ENCODE measurements at places on chromosomes 6 and 20.

GRCh38 chr6:139370283-139370998, 4.0 kb downstream of the CITED2 start:
- no peak for DNase-seq

DNA sequence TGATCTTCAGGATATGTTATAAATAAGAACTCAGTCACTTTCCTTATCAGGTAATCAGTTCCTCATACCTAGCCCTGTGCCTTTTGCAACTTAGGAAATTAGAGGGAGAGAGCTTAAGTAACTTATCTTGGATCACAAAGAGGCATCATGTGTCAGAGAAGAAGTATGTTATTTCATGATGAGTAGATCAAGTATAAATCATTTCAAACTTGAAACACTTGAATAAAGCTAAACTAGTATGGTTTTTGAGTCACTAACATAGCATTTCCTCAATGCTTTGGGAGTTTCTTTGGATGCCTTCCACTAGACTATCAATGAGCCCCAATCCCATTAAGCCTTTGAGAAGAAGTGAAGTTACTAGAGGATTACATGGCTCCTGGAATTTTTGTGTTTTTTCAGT, 102.6 kb upstream of the TNFAIP3 start:
- DNase-seq: no peak

DNA sequence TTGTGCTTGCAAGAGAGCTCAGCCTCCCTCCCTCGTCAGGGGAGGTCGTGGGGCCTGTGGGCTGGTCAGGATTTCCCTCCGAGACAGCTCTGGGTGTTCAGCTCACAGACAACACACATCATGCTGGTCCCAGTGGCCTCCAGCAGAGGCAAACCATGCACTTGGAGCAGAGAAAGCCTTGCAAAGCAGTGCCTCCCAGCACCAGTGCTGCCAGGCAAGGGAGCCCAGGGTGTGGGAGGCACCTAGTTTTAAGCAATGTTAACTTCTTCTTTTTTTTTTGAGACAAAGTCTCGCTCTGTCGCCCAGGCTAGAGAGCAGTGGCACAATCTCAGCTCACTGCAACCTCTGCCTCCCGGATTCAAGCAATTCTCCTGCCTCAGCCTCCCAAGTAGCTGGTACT, 34.0 kb upstream of the INSM1 start:
- DNase-seq: no peak

DNA sequence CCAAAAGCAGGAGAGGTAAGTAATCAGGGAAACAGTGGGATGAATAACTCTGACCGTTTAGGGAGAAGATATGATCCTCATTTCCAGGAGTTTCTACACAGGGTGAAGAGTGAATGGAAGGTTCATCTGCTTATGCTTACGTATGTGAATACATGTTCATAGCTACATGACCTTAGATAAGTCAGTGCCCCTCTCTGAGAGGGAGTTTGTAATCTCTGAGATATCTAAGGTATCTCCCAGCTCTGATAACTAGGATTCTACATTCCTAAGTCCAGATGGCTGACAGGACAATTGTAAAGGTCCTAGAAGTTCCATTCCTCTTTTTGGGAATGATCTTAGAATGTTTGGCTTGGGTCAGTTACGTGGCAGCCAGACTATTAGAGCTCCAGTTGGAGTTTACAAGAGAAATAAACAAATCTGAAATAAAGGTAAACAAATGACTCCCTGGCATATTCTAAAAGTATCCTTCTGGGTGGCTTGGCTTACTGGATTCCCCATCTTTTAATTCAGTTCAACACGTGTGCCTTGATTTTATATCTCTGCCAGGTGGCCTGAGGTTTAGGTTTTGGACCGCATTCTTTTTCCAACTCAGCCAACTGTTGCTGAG, 15.8 kb downstream of the PROCR start:
- DNase-seq: no peak

- DNase-seq: no peak
Observed at GRCh38 chr6:8391934-8392333, 43.4 kb downstream of the SLC35B3 start.

GRCh38 chr20:10309326-10309725, 90.7 kb downstream of the SNAP25 start:
- DNase-seq: no peak

DNA sequence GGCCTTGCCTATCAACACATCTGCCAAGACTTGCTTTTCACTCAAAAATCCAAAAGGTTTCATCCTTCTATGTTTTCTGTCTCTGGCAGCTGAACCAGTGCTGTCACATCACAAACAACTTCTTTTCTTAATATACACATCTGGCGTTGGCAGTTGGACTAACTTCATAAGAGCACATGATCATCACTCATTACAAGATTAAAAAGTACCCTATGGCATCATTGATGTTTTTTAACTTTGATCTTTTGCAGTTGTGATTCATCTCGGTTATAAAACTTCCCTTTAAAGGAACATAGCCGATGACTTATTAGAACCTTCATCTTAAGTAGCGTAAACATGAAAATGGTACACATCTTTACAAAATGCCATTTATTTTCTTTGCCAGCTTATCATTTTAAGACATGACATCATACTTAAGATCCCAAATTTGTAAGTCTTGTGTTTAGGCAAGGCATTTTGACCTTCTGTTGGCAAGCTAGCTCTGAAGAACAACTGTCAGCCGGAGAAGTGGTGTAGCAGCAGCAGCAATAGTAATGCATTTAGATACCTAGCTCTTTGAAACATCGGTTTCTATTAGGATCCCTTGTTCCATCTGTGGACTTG, 64.2 kb upstream of the SUPT3H start:
- no peak for DNase-seq

- DNase-seq: no peak
Observed at GRCh38 chr6:27575594-27576361, 102.9 kb upstream of the ZNF184 start.
